ENCODE measurements at places on chromosomes 2 and 18.

DNA sequence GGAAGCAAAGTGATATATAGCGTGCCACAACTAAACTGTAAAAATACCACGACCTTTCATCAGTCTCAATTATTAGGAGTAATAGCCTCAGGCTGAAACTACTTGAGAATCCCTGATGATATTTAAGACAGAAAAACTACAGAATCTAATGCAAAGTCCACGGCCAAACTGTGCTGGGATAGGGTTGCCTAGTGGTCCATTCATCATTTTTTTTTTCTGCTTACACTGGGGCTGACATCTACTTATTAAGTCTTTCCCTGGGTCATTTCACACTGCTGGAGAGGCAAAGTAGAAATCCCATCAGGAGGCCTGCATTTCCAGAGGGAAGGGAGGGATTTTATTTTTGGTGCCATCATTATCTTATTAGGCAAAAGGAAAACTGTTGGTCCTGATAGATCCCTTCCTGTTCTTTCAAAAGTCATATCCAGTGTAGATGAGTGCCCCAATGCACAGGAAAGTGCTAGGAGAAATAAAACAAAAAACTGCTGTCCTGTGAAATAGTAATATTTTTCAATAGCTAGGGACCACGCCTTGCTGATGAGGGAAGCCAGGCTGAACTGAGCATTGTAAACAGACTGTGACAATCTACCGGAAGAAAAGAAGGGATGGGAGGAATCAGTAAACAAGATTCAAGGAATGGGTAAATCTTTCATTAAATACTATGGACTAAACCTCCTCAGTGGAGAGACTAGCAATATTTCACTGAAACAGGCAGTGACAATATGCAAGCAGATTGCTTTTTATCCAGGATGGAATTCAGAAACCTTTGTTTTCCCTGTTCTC is 644.3 kb downstream of the IRS1 start:
- DNase-seq = no peak

- no peak for DNase-seq
Measured at GRCh38 chr2:147405651-147406050, 439.2 kb upstream of the ACVR2A start.

DNA sequence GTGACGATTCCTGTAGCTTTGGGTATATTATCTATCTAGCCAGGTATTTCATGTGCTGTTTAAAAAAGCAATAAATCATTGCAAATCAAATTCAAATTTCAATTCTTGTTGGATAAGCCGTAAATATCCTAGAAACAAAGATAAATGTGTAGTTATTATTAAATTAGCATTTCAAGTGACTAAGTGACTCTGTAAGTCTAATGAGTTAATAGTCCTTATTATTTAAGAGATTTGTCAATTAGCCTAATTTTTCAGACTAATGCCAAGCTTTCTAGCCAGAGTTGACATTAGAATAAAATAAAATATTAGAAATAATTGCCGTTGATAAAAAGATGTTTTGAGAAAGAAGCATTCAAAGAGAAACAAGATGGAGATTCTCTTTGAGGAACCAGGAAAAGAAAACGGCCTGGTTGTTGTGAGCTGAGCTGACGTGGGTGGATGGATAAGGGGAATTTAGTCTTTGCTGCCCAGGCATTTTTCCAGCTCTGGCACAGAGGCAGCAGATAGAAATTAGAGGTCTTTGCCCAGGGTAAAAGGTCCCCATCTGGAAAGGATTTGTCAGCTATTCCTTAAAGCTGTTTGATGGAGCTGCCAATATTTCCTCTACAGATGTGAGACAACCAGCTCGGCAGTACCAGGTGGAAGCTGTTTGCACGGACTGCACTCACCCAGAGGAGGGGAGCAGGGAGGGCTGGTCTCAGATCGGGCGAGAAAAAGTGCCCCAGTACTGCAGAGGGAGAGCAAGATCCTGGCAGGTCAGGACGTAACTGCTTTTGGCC is 117.3 kb upstream of the SEC11C start:
- no peak for DNase-seq

- DNase-seq = no peak
Measured at GRCh38 chr2:37357530-37357929, 13.1 kb downstream of the QPCT start.

DNA sequence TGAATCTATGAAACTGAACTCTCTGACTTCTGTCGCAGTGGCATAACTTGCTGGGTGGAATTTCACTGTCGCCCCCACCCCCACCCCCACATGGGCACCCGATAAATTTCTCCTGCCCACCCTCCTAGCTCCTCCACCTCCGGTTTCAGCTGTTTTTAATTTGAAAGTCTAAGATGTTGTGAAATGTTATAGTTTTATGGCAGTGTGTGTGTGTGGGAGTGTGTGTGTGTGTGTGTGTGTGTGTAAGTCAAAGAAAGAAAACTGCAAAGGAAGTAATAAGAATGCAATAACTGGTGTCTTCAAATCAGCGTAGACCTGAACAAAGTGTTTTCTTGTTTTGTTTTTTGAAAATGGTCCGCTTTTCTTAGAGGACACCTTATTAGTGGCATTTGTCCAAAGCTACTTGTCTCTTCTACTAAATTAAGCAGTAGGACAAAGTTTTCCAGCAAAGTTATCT is 388 bp downstream of the DTNA start:
- DNase-seq = no peak

GRCh38 chr2:227853765-227854271 is 17.6 kb upstream of the DAW1 start:
- DNase-seq = no peak

GRCh38 chr2:162072181-162072702 is 1.8 kb downstream of the DPP4 start:
- DNase-seq = no peak

All from T-helper 9 cell (primary cell).